ENCODE measurements at places on chromosomes 2 and 18.
A peak's percentile ranks its signal among the peaks of the same experiment; 100 is the strongest.

DNA sequence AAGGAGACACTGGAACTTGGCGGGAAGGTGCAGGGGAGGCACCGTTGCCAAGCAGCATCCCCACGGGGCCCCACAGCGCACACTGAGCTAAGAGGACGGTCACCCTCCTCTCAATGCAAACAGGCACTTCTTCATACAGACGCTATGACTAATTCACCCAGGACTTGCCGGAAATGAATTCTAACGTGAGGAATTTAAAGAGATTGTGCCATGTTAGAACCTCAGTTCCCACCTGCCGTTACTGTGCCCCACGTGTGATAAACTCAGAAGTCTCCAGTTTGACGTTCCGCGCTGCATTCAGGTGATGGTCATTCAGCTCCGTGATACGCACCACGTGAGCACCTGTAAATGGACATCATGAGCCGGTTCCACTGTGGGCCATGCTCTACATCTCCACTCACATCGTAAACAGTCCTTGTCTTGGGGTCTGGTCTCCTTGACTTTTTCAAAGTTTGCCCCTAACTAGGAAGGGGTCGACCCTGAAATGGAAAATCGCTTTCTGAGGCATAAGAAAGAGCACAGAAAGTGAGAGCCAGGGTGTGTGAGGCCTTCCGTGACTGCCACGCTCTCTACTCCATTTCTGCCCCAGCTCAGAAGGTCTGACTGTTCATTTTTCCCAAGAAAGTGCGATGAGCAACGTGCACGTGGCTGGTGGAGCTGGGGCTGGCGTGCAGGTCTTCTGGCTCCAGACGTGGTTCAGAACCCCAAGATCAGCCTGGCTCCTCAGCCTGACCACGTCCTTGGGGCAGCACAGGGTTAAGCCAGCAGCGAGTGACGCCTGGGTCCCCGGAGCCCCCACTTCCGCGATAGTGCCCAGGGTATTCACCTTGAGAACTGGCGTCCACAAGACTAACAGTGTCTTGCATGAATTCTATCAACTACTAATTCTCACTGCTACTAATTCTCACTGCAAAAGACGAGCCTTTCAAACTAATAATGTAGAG, 35.1 kb downstream of the TMEM18 start:
- no peak for DNase-seq

DNA sequence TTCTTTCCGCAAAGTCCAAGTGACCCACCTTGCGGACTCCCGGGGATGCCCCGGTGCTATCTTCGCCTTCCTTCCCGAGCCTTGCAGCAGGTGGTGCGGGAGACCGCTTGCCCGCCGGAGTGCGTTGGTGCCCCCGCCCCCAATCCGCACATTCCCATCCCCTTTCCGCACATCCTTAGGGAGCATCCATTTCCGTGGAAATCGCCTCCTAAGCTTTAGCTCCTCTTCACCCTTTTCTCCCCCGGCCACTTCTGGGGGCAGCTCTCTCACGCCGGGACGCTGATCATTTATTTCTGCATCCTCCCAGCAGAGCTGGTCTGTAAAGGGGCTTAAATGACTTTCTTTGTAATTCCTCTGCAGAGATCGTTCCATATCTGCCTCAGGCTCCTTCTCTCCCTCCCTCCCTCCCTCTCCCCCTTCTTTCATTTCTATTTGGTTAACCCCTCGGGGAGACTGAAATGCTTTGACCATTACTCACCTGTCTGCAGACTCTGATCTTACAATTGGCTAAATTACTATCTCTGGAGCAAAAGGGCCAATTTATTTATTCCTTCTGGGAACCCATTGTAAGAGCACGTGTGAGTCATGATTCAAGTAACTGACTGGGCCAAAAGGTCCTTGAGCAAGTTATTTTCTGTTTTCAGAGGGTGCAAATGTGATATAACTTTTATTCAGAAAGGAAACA, 1.3 kb upstream of the LYPD1 start:
- no peak for DNase-seq

DNA sequence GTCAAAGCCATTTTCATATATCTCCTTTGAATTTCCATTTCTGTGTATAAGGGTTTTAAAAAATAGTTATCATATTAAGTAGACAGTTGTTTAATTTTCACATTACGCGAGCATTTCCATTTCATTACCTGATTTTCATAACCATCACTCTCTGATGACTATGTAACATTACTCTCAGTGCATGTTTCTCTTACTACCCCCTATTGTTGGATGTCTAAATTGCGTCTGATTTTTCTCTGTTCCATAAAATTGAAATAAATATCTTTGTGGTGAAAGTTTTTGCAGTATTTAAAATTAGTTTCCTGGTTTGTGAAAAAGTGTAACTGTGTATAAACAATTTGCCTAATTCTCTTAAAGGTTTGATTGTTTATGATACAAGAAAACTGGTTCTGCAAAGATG, 123.8 kb downstream of the MYO1B start:
- DNase-seq, result no peak

- no peak for DNase-seq
Measured at GRCh38 chr2:109724533-109725460, 69.3 kb upstream of the RGPD5 start.

DNA sequence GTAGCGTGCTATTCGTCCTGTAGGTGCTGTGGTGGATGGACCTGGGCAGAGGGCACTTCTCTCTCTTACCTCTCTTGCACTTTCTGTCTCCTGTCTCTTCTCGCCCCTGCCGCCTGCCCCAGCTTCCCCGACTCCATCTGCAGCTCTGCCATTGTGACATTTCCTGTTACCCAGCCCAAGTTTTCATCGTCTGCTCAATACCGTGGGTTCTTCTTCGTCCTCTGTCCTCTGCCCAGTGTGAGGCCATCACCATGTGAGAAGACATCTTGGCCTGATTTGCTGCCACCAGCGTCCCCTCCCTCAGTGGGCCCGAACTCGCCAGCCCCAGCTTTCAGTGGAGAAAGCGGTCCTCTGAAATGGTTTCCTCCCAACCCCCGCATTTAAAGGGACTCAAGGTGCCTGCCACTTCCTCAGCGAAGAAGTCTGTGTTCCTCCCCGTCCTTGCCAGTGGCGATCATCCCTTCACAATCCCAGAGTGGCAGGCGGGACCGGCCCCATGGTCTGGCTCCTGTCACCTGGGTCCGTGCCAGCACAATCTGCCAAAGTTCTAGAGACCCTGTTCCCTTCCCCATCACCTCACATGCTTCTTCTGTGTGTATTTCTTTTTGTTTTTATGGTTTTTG, 18.0 kb downstream of the TGOLN2 start:
- no peak for DNase-seq

DNA sequence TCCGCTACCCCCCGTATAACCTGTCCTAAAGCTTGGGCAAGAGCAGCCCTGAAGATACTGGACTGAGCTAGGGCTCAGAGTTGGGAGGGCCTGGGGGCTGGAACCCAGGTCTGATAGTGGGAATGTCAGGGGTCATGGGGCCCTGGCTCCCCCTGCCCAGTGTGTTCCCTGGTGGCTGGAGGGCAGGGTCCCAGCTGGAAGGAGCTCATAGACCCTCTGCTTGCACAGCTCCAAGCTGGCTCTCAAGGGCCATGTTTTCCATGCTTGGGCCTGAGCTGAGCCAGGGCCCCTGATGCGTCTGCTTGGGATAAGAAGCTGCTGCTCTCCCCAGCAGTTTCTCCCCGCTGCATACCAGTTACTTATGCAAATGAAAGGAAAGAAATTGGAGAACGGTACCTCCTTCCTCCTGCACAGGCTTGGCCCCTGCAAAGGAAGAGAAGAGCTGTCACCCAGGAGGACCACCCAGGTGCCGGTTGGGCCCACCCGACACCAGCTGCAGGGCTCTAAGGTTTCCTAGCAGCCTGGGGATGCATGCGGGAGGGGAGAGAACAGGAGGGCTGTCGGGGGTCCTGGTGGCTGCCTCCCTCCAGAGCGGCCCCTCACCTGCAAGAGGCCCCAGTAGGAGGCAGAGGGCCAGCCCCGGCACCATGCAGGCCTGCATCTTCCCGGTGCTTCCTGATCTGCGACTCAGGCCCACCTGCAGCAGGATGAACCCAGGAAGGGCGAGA, 628 bp downstream of the OTOS start:
- no peak for DNase-seq

- no peak for DNase-seq
Measured at GRCh38 chr2:144454466-144455287, 65.2 kb downstream of the ZEB2 start.

- DNase-seq, result no peak
Measured at GRCh38 chr18:47250391-47251046, 941 bp downstream of the SKOR2 start.

DNA sequence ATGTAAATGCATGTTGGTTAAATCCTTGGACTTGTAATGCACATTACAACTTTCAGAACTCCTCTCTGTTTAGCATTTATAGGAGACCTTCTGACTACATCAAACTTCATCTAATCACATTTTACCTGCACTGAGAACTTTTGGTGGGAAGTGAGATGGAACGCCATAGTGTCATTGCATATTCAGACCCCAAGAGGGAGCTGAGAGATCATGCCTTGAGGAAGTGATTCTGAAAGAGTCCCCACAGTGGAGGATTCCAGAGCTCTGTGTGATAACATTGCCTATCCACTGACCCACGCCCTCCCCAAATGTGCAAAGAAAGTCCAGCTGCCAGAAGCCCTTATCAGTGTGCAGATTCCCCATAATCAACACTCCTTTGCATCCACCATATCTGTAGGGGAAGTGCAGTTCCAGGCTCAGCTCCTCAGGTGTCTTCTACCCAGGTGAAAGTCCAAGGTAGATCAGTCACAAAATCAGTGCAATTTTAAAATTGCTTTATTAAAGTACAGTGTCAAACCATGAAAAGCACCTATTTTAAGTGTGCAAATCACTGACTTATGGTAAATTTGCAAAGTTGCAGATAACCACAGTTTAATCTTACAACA, 212.4 kb downstream of the RPIA start:
- peak; percentile 2 for DNase-seq

DNA sequence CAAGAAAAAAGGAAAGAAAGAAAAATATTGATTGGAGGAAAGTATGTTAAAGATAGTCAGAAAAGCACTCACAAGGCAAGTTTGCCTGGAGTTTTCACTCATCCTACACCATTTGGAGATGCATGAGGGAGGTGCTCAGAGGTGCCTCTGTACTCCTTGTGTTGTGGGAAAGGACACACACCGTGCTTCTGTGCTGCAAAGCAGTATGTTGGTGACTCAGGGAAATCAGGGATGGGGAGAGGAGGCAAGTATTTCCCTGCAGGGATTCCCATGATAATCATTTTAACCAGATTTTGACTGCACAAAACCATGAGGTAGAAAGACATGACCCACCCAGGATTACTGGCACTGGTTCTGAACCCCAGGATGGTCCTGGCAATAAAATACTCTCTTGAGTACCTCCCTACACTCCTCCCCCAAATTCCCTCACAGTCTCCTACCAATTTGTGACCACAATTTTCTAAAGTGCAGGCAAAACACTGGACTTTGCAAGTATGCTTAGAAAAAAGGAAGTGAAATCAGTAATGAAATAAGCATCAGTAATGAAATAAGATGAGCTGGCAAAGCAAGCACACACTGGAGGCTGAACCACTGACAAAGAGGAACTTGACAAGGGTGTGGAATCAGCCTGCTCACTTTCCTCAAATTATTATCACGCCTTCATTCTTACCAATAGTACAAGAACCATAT, 155.5 kb upstream of the ACVR2A start:
- peak; percentile 60 for DNase-seq
